Amniotic stem cell (primary cell): ENCODE measurements at places on chromosomes 2 and 18.

DNA sequence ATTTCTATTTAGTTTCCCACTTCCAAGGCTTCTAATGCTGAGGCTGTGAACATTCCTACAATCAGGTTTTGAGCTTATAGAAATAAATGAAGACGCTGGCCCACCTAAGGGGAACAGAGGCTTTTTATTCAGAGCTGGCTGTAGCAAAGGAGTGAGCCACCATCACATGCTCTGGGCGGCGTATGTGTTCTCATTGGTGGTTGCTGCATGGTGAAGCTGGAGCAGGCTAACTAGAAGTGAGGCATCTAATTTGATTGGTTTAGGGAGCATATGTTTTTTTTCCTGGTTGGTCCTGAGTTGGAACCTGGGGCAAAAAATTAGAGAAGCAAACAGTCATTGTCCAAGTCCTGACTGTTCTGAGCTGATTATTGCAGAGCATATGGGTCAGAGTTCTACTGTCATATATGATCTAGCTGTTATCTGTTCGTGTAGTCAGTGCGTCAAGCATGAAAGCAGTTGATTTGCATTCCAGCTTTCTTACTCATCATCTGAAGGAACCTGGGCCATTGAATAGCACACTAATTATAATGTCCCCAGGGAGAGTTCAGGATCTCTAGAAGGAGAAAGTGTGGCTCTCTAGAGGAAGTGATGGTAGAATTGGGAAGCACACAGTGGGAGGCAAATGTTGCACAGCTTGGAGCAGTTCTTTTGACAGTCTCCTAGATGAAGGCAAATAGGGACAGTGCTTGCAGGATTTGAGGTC is 279.6 kb downstream of the PARD3B start:
- no peak for DNase-seq

GRCh38 chr2:239830121-239831000 is 194.8 kb downstream of the NDUFA10 start:
- DNase-seq = no peak

- no peak for DNase-seq
Measured at GRCh38 chr2:24105816-24106215, 17.3 kb downstream of the PFN4 start.

DNA sequence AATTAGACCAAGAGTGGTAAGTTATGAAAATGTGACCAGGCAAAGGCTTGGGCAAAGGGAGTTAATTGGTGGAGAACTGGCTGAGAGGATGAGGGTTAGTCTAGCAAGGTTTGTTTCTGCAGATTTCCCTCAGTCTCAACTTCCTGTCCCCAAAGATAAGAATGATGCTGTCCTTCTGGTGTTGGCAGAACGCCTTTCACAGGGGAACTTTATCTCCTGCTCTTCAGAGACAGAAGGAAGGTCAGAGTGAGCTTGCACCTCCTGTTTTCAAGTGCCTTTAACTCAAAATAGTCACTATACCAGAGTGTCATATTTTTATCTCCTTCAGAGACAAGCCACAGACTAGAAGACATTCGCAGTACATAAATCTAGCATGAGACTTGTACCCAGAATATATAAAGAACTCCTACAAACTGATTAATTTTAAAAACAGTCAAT is 95.7 kb downstream of the TEX51 start:
- no peak for DNase-seq

- no peak for DNase-seq
Measured at GRCh38 chr2:235195921-235196320, 244.1 kb downstream of the SH3BP4 start.

DNA sequence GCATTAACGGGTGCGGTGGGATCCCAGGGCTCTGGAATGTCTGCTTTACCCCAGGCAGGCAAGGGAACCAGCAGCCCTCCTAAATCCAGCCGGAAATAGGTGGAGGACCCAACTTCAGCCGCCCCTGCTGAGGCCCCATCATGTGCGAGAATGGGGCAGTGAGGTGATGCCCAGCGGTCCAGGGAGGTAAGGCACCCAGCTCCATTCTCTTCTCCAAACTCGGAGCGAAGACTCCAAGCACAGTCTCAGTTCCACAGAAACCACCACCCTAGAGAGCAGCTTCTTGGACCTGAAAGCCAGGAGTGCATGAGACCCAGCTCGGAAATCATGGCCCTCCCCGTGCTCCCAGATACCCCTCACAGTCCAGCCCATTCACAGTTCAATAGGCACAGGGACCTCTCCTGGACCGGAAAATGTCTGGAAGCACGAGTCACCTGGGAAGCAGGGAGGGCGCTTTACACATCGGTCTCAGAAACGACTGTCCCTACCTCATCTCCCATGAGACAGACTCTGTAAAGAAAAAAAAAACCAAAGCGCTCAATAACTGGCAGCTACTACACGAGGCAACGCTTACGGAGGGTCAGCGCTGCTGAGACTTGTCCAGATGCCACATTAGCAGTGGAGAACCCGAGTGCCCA is 2.0 kb downstream of the SDC1 start:
- no peak for DNase-seq

- no peak for DNase-seq
Measured at GRCh38 chr2:54381293-54381692, 74.8 kb upstream of the SPTBN1 start.

DNA sequence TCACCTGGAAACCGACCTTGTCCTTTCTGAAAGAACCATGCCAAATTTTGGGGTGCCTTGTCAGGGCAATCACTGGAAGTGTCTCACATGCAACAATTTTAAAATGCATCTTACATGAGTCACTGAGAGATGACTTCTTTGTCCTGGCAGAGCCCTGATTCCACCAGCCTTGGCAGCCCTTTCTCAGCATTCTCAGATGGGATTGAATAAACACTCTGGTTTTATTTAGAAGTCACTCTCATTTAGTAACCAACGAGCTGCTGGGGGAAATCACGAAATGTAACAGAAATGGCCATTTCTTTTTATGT is 3.8 kb upstream of the ATP8B1 start:
- DNase-seq = peak; percentile 55

- DNase-seq = no peak
Measured at GRCh38 chr2:152028182-152028862, 70.5 kb downstream of the CACNB4 start.

DNA sequence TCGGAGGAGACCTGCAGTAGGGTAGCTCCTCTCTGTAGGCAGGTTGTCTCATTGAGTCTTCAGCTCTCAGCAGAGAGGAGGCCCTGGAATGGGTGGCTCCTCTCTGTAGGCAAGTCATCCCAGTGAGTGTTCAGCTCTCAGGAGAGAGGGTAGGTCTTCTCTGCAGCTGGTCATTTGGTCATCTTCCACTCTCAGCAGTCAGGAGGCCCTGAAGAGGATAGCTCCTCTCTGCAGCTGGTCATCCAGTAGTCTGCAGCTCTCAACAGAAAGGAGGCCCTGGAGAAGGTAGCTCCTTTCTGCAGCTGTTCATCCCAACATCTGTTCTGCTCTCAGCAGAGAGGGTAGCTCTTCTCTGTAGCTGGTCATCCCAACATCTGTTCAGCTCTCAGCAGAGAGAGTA is 26.0 kb upstream of the RUFY4 start:
- DNase-seq = no peak

DNA sequence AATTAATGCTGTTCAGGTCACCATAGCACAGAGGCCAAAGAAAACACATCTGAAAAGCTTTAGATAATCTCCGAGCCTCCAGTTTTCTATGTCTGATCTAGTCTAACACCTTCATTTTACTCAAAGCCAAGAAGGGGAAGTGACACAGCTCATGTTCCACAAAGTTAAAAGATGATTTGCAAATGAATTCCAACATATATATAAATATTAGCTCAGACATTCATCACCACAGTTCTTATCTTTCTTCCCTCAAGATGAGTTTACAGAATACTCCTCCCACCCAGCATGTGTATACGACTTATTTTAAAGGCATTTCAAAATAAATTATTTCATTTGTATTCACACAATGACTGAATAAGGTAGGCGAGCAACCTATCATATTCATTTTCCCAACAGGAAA is 82.4 kb downstream of the AAK1 start:
- no peak for DNase-seq

GRCh38 chr2:241592126-241592845 is 33.7 kb downstream of the BOK start:
- no peak for DNase-seq
